Activated CD4-positive, alpha-beta T cell treated with anti-CD3 and anti-CD28 coated beads for 1 hour (primary cell): ENCODE measurements at places on chromosomes 12 and 14.

GRCh38 chr12:52004042-52004648 is 2.6 kb upstream of the TAMALIN start:
- no peak for DNase-seq

GRCh38 chr12:46559311-46559710 is 186.7 kb upstream of the SLC38A2 start:
- no peak for DNase-seq

DNA sequence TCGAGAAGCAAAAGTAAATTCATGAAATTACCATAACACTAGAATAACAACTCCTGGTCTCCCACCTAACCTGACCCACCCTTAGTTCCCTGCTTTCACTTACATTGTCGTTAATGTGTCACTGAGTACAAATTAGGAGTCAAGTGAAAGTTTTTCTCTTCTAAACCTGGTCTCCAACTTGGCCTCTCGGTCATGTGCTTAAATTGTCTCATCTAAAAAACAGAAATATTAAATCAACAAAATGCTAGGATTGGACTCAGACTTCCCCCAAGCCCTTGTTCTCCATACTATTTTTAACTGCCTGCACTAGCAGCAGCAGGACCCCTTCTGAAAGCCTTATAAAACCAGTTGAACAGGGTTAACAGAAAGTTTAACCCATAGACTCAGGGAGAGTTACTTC is 1.8 kb upstream of the BTG1 start:
- no peak for DNase-seq

DNA sequence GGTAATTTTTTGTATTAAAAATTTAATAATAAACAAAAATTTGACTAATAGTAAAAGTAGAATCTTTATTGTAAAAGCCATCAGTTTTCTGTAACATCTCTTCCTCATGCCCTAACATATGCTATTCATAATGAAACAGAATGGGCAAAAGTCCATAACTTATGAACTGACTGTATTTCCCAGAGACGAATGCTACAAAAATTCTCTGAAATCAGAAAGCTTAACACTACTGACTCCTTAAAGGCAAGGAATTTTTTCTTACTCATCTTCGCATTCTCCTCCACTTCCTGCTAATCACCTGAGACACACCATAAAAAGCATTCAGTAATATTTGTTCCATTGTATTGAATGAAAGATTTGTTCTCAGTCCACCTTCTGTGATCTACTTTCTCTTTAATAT is 17.6 kb downstream of the MON2 start:
- no peak for DNase-seq

GRCh38 chr14:91095178-91095577 is 18.7 kb upstream of the DGLUCY start:
- no peak for DNase-seq

GRCh38 chr14:39431416-39432178 is 636 bp downstream of the FBXO33 start:
- peak; percentile 14 for DNase-seq
